ENCODE measurements at places on chromosomes 11 and 22. TPM values are rescaled to one million over a fixed set of nuclear protein-coding genes. Genes with fewer than 3 reads are reported as not detected.

Gene CARD18
- not detected for total RNA-seq

Gene CRYBA4
- not detected for total RNA-seq

Gene TRIM49
- not detected for total RNA-seq

Gene FAR1
- total RNA-seq, result 88.5 TPM

Gene OR5A1
- not detected for total RNA-seq

Gene FXYD6
- 90.1 TPM for total RNA-seq

Gene CD6
- not detected for total RNA-seq

Gene EFCAB6
- not detected for total RNA-seq

Gene MAML2
- 2.2 TPM for total RNA-seq

Gene HIRA
- 25.3 TPM for total RNA-seq

Gene KCTD14
- total RNA-seq, result 0.15 TPM

Gene CHRM1
- total RNA-seq, result not detected

Gene TBX10
- not detected for total RNA-seq

Gene DERL3
- not detected for total RNA-seq

Gene PDE3B
- total RNA-seq, result 23.5 TPM

Gene GDPD4
- not detected for total RNA-seq

Gene LARGE2
- 0.06 TPM for total RNA-seq

Gene HTR3B
- not detected for total RNA-seq

Gene OR56A1
- total RNA-seq, result not detected

Gene USH1C
- 0.35 TPM for total RNA-seq

Gene C11orf52
- total RNA-seq, result 1.4 TPM

Gene ACRV1
- total RNA-seq, result 0.08 TPM

Gene DTX4
- 26.3 TPM for total RNA-seq

Gene RIC3
- not detected for total RNA-seq

Gene TTC36
- 0.47 TPM for total RNA-seq

Gene CDCA5
- total RNA-seq, result 80.6 TPM

Gene OR5P2
- not detected for total RNA-seq

Gene MMP10
- total RNA-seq, result not detected

All from SJCRH30 (cell line).